Left hindlimb (tissue), 1 donor: ENCODE measurements at places on chromosomes 6 and 20.

DNA sequence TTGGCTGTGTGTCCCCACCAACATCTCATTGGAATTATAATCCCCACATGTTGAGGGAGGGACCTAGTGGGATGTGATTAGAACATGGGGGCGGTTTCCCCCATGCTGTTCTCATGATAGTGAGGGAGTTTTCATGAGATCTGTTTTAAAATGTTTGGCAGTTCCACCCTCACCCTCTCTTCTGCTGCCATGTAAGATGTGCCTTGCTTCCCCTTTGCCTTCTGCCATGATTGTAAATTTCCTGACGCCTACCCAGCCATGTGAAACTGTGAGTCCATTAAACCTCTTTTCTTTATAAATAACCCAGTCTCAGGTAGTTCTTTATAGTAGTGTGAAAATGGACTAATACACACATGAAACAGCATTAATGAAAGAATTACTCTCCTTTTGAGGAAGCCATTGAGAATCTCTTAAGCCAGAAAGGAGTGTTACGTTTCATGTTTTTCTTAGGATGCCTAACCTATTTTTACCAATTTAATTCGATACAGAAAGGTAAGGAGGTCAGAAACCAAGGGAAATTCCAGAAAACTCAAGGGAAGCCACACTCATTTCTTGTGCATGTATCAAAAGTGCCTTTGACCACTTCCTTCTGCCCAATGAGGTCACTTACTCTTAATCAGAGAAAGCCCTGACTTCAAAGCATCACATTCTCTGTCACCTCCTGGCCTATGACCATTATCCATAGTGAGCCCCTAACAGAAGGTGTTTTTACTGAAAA, 24.7 kb upstream of the HINT3 start:
- DNase-seq, result no peak

- no peak for DNase-seq
Observed at GRCh38 chr6:56480246-56480645, 162.4 kb downstream of the DST start.

DNA sequence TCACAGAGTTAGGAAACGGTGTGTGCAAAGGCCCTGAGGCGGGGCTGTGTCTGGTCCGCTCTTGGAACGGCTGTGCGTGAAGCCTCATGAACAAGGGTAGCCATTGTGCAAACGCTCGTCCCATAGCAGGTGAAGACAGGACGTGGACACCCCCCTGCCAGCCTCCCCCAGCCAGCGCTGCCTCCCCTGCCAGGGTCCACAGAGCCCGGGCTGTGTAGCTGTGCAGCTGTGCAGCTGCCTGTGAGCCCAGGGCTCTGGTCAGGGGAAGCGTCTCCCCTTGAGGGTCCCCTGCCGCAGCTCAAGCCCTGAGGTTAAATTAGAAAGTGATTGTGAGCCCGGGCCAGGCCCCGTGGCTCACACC, 139.4 kb downstream of the TAF4 start:
- no peak for DNase-seq

- DNase-seq, result no peak
Observed at GRCh38 chr6:56891754-56892153, 63.2 kb upstream of the BEND6 start.

DNA sequence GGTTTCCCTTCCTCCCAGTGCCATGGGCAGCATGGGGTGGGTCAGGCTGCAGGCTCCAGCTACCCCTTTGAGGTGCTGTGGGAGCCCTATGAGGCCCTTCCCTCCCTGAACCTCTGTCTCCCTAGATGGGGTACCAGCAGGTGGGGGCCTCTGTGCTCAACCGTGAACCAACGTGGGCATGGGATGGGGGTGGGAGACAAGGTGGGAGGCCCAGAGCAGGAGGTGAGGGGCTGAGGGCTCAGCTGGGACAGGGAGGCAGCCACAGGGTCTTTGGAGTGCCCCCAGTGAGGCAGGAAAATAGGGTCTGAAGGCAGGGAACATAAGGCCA, 33.3 kb downstream of the SUN5 start:
- DNase-seq, result no peak

GRCh38 chr6:119749335-119749734, 399.8 kb upstream of the MAN1A1 start:
- DNase-seq, result no peak

DNA sequence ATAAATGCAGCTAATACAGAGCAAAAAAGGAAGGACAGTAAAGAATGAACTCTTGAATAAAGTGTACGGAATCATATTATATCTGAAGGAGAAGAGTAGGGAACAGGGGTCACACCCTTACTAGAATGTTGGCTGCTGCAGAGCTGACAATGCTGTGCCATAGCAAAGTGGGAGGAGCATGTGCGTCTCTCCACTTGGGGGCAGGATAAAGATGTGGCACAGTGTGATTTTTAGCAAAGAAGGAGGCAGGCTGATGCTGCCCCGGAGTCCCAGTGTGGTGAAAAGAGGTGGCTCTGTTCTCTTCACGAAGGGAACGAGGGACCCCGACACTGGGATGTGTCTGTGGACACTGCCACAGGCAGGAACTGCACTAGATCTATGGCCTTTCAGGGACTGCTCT, 67.5 kb downstream of the INSM1 start:
- no peak for DNase-seq

DNA sequence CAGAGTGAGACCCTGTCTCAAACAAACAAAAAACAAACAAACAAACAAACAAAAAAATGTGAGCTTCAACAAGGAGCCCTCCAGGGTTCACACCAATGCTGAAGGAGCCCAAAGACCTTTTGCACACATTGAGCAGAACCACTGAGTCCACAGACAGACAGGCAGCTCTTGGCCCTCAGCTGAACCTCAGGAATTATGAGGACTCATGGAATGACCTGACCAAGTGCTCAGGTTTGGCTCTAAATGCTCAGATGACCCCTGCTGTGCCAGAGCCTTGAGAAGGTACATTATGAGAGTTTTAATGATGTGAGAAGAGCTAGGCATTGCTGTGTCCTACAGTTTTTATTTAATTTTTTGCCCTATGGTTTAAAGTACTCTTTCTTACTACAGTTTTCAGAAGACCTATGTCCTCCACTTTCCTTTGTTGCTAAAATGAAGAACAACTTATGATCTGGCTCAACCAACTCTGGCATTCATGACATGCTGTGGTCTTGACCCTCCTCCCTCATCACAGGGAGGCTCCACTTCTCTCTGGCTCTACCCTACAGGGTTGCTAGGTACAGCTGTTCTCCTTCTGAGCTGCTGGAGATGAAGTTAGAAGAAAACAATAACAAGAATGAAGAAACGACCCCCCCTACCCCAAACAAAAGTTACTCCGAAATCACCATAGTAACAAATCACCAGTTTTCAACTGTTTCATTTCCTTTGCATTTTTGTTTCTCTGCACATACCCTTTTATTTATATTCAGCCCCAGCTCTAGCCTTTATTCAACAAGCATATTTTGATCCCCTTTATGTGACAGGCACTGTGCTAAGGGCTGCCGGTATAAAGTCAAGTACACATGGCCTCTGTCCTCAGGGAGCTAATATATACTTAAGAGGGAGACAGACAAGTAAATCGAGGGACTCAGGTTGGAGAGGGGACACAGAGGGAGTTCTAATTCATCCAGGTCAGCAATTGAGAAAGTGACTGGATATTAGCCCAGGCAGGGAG, 128.7 kb upstream of the TRAF3IP2 start:
- DNase-seq, result no peak

- no peak for DNase-seq
Observed at GRCh38 chr6:118528129-118528528, 20.0 kb upstream of the PLN start.
